ENCODE measurements at places on chromosomes 16 and 17.

GRCh38 chr16:83863682-83864081 is 35.2 kb upstream of the MLYCD start:
- no peak for DNase-seq

GRCh38 chr16:5584109-5584508 is 486.5 kb upstream of the EEF2KMT start:
- DNase-seq: no peak

DNA sequence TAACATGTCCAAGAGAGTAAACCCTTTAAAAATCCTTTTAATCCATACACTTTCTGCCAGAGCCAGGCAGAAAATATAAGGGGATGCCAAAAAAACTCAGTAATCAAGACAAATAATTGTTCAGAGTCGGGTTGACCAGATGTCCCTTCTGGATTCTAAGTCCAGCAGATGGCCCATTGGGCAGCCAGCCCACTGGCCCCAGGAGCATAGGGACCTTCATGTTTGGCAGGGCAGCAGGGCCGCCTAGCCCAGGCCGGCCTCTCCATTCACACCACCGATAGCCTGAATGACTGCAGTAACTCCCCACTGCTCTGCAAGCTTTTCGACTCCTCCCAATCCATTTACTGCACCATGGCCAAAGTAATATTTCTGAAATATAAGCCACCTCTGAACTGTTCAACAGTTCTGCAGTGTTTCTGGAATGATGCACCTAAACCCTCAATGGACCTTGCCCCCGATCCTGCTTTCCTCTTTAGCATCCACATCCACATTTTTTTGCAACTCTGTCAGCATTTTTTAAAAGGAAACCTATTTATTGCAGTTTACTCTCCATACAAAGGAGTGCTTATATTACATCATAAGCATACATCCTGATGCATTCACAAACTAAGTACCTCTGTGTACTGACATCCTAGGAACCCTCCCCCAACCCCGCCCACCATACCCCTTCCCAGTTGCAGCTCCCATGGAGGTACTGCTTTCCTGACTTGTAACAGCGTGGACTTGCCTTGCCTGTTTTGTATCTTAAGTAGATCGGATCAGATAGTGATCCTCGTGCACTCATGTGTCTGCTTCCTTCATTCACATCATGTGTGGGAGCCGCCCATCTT is 46.4 kb downstream of the LDHD start:
- no peak for DNase-seq

GRCh38 chr17:72518753-72519597 is 398.2 kb downstream of the SOX9 start:
- no peak for DNase-seq

DNA sequence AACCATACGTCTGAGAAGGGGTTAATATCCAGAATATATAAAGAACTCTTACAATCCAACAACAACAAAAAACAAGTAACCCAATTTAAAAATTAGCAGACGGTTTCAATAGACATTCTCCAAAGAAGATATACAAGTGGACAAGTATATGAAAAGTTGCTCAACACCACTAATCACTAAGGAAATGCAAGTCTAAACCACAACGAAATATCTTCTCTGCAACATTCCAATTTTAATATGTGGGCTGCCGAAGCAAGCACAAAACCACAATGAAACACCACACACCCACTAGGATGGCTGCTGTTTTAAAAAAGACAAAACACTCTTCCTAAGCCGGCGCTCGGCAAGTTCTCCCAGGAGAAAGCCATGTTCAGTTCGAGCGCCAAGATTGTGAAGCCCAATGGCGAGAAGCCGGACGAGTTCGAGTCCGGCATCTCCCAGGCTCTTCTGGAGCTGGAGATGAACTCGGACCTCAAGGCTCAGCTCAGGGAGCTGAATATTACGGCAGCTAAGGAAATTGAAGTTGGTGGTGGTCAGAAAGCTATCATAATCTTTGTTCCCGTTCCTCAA is 5.9 kb upstream of the SLC13A2 start:
- no peak for DNase-seq

- DNase-seq: peak; percentile 39
Measured at GRCh38 chr16:70738083-70738977, 52.5 kb upstream of the MTSS2 start.

GRCh38 chr17:1484676-1485422 is 7.6 kb downstream of the MYO1C start:
- peak; percentile 36 for DNase-seq

DNA sequence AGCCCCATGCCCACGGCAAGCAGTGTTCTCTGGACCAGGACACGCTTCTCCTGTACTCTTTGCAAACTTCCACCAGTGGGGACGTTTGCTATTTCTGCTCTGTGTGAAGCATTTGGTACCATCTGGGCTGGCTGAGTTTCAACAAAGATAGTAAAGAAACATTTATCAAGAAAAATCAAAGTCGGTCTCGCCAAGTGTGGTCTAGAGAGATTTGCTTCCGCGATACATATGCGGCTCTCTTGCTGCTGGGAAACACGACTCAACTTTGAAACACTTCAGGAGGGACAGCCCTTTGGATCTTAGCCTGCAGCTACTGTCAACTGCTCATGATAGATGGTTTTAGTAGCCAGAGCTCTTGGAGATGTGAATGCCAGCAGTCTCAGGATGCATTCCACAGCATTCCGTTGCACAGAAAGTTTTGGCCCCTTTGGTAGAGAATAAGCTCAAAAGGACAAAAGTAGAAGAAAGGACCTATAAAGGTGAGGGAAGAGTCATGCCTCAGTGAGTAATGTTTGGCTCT is 168.2 kb upstream of the CACNG3 start:
- DNase-seq: no peak

DNA sequence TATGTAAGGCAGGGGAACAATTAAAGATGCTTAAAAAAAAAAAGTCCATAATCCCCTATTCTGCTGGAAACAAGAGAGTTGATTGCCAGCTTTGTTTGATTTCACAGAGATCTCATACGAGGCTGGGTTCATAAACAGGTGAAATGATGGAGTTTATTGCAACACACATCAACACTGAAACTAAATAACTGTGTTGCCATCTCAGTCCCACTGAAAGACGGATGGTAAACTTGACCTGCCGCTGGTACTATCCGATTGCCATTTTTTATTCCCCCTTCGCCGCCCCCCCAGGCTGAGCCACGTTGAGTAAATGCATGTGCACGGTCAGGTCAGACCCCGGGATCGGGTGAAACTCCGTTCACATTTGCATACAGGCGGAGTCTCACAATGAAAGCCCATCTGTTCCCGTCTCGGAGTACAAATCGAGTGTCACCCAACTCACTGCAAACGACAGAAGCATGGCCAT is 119.2 kb downstream of the SKAP1 start:
- no peak for DNase-seq

- DNase-seq: no peak
Measured at GRCh38 chr17:73594025-73594424, 50.2 kb downstream of the SDK2 start.

DNA sequence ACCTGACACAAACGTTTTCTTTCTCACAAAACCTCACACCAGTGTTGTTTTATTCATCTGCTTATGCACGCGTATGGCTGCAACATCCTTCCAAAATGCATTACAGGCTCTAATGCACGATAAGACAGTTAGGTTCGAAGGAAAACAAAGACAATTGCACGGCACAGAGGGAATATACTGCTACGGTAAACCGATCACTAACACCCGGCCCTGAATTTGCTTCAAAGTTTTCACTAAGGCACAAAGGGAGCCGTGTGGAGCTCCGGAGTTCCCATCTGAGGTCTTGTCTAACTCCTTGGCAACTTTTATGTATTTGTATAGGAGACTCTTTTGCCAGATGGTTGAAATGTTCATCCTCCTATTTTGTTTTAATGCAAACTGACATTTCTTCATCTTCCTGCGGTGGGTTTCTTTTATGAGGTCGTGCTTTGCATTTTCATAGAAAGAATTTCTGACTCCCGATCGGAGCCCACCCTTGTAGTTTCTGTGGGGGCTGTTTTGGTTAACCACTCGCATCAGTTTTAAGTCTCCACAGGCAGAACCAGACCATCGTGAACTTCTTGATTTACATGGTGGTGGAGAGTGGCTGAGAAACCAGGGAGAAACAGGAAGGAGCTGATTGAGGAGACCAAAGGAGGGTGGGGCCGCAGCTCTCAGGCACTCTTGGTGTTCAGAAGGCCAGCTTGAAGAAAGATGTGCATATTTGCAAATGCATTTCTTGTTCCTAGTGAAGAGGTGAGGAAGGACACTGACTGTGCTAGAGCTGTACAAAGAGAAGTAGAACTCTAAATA is 516.8 kb downstream of the MAF start:
- no peak for DNase-seq

GRCh38 chr16:1745181-1745899 is 26.0 kb downstream of the NME3 start:
- DNase-seq: peak; percentile 62

- DNase-seq: no peak
Measured at GRCh38 chr17:692116-692515, 22.5 kb downstream of the VPS53 start.
